Amniotic epithelial cell (primary cell): ENCODE measurements at places on chromosomes 11 and 22.

- peak; percentile 97 for DNase-seq
Measured at GRCh38 chr11:118619444-118620197, 12.2 kb downstream of the PHLDB1 start.

DNA sequence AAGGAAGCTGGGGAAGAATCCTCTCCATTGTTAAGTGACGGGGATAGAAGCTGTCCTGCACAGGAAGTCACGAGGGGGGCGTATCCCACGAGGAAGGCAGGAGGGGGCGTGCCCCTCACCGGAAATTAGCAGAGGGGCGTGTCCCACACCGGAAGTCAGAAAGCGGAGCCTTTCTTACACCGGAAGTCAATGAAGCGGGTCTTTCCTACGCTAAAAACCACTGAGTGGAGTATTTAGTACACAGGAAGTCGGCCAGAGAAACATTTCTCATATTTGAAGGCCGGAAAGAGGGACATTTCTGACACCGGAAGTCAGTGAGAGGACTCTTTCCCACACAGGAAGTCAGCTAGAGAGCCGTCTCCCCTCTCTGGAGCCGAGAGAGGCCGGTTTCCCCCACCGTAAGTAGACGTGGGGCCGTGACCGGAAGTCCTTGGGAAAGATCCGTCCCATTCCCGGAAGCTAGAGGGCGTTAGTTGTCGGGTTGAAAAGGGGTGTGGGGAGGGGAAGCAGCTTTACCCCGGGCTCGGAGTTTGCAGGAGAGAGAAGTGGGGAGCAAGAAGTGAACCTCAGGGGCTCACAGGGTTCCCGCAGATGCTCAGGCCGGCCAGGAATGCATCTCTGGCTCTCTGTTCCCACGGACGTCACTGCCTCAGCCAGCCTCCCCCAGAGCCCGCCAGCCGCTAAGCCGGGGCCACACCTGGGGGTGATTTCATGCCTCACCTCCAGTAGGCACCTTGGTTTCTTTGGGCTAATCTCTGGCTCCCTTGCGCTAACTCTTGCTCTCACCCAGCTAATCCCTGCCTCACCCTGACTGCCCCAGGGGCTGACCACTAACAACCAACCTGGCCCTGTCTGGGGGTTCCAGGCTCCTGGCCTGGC lies 15.4 kb downstream of the MIAT start:
- DNase-seq = peak; percentile 96

- no peak for DNase-seq
Measured at GRCh38 chr11:121513807-121514206, 61.0 kb upstream of the SORL1-AS1 start.

GRCh38 chr11:1168256-1168655 lies 10.5 kb downstream of the MUC5AC start:
- DNase-seq = no peak

DNA sequence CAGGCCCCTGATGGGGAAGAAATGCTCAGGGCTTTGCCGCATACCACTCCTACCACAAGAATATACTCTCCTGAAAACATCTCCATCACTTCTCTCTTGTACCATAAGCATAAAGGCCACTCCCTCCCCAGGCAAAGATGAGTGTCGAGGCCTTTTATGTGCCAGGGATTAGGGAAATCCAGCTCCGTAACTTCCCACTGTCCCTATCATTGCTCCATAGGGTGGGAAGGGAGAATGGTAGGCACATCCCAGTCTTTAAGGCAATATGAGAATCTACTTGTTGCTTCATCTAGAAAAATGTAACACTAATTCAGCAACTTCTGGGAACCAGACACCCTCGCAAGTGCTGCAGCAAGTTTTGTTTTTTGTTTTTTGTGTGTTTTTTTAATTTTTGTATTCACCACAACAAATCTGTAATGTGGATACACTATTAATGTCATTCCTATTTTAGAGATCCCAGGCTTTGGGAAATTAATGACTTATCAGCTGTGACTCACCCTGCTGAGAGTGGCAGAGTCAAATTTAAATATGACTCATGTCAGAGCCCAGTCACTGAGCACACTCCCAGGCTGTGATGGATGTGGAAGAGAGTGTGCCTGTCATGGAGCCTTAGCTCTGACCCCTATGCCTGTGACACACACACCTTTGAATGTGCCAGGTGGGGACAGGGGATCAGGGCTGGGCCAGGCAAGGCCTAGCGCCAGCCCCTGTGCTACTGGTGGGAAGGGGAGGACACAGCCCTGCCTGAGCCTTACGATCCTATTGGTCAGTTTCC lies 23.4 kb downstream of the PANX1 start:
- peak; percentile 84 for DNase-seq

- no peak for DNase-seq
Measured at GRCh38 chr11:100174881-100175280, 512.2 kb upstream of the ARHGAP42 start.

DNA sequence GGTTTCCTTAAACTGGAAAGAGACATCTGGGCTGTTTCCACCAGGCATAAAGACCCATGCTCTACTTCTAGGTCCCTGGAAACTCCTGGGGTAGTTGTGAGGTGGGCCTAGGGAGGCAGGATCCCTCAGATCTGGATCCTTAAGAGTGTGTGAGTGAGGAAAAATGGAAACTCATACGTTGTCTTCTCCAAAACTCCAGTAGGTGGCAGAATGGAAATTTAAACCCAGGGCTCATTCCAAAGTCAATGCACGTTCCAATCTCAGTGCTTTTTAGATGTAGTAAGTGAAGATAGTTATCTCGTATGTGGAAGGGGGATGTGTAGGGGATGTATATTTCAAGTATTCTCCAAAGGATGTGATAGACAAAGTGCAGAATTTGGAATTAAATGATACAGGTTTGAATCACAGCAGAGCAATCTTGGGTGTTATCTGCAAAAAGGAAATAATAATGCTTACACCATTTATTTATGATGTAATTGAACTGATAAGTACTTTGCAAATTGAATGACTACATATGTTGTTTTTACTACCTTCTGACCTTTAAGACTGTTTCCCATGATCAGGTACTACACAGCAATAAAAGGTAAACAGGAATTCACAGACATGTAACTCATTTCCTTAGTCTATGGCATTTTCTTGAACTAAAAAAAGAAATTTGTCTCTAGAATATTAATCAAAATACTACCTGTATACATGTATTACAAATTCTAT lies 13.1 kb upstream of the MMP1 start:
- DNase-seq = peak; percentile 28

DNA sequence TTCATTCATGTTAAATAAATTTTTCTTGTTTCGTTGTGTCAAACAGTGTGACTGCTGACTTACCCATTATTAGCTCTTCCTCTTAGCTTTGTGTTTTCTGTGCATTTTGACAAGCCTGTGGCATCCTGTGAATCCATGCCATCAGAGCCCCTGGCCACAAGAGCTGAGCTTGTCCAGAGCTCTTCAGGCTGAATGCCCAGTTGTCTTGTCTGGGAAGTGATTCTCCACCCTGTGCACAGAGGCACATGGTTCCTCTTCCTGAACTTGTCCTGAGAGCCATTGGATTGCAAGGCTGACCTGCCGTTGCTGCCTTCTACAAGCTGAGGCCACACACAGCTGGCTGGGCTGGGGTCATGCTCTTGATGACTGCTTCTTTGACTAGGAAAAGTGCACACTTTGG lies 64.1 kb downstream of the PPP6R3 start:
- DNase-seq = no peak

DNA sequence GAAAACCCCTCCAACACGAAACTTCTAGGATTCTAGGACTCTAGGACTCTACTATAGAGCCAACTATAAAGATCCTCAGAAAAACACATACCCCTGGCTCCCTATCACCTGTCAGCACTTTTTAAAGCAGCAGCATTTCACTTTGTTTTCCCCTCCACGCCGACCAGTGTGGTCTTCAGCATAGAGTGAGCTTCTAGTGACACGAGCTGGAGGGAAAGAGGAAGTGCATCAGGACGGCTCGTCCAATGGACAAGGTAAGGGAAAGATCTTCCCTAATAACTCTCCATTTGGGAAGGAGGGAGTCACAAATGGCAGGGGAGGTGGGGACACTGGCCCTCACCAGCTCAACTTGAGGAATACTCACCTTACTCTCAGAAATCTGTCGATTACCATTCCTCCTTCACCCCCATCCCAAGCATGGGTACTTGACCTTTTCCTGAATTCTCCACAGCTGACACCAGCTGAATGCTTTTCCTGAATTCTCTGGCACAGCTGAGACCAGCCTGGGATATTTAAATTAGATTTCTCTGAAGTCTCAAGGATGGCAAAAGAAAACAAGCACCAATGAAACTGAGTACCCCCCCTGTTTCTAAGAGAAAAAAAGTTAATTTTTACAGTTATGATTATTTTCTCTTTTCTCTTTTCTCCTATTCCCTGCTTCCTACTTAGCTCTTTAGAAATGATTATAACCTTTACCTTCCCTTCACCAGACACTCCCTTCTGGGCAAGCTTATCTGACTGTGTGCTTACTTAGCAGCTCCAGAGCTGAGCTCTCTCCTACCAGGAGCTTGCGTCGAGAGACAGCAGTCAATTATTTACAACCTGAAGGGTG lies 33.3 kb upstream of the NNMT start:
- peak; percentile 51 for DNase-seq

GRCh38 chr11:8000390-8000789 lies 13.3 kb downstream of the EIF3F start:
- DNase-seq = no peak

DNA sequence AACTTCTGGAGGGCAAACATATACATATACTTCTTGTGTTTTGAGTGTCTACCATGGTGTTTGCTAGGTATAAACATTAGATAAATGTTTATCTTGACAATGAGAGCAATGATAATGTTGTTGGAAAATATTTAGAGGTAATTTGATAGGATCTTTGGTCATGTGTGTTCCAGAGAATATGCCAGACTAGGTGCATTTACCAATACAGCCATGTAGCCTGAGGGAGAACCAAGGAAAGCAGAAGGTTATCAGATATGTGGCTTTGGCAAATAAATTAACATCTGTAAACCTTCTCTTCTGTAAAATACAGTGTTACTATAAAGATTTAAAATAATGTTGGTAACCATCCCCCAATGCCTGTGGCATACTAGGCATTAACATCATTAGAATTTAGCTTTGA lies 226.8 kb downstream of the C11orf87 start:
- DNase-seq = no peak

GRCh38 chr22:26271427-26271826 lies 102.2 kb downstream of the SEZ6L start:
- DNase-seq = no peak

DNA sequence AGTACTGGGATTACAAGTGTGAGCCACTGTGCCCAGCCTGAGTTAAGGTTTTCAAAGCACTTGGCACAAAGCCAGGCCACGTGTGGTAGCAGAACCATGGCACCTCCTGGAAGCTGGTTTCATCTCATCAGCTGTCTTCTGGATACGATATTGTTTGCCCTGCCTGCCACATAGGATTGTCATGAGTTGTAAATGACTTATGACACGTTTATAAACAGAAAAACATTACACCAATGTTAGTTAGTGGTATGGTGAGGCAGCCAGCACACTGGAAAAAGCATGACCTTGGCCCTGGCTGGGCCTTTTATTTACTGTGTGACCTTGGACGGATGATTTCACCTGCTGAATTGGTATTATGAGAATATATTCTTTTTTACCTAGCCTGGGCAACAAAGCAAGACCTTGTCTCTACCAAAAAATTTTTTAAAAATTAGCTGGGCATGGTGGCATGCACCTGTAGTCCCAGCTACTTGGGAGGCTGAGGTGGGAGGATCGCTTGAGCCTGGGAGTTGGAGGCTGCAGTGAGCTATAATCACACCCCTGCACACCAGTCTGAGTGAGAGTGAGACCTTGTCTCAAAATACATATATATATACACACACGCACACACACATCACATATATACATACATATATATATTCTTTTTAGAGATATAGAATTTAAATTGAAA lies 24.0 kb upstream of the MYH9 start:
- DNase-seq = no peak

- DNase-seq = no peak
Measured at GRCh38 chr22:46079861-46080821, 70.2 kb upstream of the PPARA start.

- peak; percentile 2 for DNase-seq
Measured at GRCh38 chr11:127345819-127346459, 345.4 kb upstream of the KIRREL3 start.

- no peak for DNase-seq
Measured at GRCh38 chr22:19068784-19069271, 53.4 kb downstream of the DGCR2 start.

DNA sequence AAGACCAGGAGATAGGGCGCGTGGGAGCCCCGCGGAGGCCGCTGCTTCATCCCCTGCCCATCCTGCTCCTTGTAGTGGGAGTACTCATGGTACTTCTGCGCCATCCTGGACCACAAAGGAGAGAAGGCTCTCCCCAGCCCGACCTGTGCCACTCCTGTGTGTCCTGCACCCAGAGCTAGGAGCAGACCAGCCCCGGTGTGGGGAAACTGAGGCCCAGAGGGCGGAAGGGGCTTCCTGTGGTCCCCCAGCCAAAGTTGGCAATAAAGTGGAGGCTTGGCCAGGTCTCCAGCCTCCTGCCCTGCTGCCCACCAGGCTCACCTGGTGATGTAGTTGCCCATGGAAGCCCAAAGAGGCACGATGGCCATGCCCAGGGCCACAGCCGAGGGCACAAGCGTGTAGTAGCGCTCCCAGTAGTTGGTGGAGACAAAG lies 4.7 kb downstream of the UNC93B1 start:
- no peak for DNase-seq

DNA sequence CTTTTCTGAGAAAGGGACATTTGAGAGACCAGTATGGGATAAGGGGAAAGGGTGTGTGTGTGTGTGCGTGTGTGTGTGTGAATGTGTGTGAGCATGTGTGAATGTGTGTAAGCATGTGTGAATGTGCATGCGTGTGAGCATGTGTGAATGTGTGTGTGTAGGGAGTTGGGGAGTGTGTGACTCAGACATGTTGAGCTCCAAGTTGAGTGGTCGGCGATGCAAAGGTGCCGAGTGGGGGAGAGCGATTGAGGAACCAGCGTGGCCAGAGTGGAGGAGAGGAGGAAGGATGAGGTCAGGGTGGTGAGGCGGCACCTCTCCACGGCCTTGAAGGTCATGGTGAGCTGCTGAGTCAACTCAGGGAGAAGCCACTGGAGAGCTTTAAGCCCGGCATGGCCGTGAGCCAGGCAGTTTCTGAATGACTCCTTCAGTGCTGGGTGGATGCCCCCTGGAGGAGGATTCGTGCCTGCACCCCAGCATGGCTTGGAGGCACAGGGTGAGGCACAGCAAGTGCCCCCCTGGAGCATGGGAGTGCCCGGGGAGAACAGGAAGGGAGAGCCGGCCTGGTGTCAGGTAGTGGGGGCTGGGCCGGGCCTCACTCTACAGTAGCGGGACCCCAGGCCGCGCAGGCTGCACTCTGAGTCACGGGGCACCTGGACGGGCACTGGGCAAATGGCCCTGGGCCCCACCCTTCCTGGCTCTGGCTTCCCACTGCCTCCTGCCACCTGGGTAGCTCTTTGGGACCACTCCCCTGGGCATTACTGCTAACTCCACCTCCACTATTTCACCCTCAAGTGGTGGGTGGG lies 8.2 kb upstream of the CCDC88B start:
- peak; percentile 99 for DNase-seq

- DNase-seq = no peak
Measured at GRCh38 chr11:45141171-45141570, 5.3 kb upstream of the PRDM11 start.

- DNase-seq = no peak
Measured at GRCh38 chr11:20310596-20311394, 52.7 kb upstream of the HTATIP2 start.

GRCh38 chr11:64234647-64235379 lies 429 bp downstream of the VEGFB start:
- no peak for DNase-seq
